Muscle of back (tissue), 13 donors: ENCODE measurements at places on chromosomes 7 and 10.
A peak's percentile ranks its signal among the peaks of the same experiment; 100 is the strongest.

GRCh38 chr7:7054252-7054830 is 128.0 kb upstream of the C1GALT1 start:
- DNase-seq: no peak

DNA sequence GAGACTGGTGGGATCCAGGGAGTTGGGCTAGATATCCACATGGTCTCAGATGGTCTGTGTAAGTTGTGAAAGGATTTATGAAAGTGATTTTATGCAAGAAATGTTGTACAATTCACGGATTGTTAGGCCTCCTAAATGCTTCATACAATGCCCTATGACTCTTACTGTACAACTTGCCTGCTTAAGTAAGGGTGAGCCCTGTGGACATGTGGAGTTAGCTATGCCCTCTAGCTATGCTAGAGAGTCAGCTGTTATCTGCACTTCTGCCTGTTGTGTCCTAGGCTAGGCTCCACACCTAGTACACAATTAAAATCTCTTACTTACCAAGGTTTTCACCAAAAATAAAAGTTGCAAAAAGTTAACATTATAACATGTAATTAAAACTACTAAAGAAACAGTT is 1.7 kb upstream of the CFAP43 start:
- DNase-seq: no peak

DNA sequence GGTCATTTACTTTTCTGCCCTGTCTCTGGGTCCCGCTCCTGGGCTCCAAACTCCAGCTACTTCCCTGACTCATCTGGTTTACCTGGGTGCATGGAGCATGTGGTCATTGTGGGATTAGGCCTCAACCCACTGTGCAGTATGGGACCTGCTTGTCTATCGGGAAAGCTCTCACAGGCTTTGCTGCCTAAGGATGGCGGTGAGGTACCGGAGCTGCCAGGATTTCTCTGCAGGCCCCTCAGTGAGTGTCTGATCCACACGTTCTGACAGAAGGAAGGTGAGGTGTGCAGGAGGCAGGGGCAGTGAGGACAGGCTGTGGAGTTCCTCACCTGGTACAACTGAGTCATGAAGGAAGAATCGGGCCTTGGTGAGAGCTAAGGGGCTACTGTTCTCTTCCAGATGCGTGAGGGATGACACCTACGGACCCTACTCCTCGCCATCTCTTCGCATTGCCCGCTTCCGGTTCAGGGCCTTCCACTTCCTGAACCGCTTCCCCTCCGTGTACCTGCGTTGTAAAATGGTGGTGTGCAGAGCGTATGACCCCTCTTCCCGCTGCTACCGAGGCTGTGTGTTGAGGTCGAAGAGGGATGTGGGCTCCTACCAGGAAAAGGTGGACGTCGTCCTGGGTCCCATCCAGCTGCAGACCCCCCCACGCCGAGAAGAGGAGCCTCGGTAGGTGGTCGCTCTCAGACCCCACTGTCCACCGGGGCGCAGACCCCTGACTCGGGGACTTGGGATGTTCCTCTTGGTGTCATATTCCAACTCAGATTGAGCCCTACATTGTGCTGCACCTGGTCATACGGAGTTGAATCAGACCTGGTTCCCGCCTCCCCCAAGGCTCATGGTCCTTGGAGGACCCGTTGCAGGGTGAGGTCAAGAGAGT is 56.7 kb downstream of the C10orf120 start:
- no peak for DNase-seq

DNA sequence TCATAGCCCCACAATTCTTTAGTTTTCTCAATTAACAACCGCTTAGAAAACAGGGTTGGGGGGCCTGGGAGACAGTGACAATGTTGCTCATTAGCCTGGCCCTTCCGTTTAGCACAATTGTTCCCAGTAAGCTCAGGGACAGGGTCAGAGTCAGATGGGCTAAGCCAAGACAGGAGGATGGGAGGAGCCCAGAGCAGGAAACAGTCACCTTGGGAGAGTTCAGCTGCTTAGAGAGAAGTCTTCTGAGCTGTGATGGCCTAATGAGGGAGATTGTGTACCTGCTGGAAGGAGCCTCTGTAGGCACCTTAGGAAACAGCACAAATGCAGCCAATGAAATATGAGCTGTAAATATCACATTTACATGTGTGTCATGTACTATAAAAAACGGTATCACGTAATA is 35.9 kb downstream of the SVOPL start:
- DNase-seq: no peak

DNA sequence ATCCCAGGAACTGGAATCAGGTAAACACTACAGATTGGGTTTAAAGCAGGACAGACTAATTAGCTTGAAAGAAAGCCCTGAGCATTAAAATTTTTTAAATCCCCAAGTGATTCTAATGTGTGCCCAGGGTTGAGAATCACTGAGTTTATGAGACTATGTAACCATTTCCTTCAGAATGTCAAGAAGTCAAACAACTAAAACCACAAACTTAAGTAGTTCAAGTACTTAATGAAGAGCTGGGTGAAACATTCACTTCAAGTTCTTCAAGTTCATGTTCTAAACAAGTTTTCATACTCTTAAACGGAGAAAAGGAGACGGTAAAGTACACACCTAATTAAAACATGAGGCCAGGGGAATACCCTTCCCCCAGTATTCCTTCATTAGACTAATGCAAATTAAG is 28.2 kb upstream of the TLL2 start:
- DNase-seq: no peak

- no peak for DNase-seq
Measured at GRCh38 chr10:115049960-115050359, 43.2 kb upstream of the ATRNL1 start.

GRCh38 chr7:122038134-122038533 is 105.9 kb downstream of the AASS start:
- DNase-seq: no peak

DNA sequence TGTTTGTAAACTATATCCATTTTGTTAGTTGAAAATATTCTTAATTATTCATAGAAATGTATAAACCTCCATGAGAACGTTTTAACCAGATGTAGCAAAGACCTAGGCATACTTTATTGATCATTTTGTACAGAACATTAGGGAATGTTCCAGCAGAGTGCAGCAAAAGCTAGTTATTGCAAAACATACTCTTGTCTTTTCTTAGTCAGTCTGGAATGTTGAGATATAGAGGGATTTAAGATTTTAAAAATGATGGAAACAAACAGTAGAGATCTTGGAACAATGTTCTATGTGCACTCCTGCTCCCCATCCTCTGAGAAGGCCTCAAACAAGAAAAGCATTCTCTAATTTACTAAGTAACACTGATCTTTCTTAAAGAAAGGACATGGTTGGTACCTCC is 292.1 kb downstream of the BBS9 start:
- DNase-seq: peak; percentile 59

DNA sequence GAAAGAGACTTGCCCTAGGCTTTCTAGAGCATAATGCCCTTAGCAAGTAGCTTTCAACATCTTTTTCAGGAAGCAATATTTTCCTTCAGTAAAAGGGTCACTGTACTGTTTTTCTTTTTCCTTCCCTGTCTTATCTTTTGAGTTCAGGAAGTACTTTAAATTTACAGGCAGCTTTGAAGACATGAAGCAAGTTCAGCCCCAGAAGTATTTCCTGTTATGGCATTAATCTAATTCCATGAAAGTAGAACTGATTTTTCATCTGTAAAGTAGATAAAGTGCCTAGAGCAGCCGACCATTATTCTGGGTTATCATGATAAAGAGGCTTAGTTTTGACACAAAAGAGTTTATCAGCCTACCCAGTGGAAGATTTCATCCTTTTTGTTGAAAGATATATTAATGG is 288.2 kb downstream of the ADK start:
- DNase-seq: no peak

DNA sequence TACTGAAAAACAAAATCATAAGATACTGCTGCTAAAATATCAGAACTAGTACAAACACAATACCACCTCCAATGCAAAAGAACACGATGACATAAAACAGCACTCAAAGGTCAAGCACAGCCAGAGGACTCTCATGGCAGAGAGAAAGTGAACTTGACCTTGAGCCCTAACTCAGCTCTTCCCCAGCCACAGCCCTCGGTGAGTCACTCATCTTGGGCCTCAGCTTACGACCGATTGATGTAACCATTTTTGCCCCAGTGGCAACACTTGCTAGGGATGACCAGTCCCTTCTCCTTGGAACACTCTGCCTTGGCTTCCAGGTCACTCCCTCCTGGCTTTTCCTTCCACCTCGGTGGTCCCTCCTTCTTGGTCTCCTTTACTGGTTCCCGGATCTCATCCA is 77.8 kb downstream of the JAZF1 start:
- no peak for DNase-seq

- no peak for DNase-seq
Measured at GRCh38 chr7:35019801-35020200, 17.5 kb downstream of the DPY19L1 start.

GRCh38 chr7:136874393-136875032 is 6.1 kb downstream of the CHRM2 start:
- no peak for DNase-seq

GRCh38 chr7:116329686-116330503 is 119.6 kb downstream of the TES start:
- peak; percentile 68 for DNase-seq

DNA sequence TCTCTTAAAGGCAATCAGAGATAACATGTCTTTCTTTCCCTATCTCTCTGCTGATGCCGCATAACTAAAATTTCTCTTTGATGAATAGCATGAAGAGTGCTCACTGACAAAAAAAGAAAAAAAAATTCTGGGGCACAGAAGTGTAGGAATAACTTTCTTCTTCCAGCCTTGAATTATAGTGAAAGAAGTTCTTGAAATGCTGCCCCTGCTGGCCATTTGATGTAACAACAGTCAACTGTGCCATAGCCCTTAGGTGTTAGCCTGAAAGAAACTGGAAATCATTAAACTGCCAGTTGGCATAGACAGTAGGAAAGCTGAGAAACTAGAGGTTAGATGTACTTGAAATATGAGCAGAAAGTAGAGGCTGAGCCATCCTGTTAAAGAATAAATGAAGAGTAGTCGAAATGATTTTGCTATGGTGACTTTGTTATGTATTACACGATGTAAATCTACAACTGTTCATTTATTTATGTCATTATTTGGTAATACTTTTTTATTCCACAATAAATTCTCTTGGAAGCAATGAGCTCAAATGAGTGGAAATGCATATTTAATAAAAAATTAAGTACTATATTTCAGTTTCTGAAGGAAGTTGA is 48.3 kb upstream of the FAM171A1 start:
- DNase-seq: peak; percentile 44

- DNase-seq: no peak
Measured at GRCh38 chr10:119101366-119102098, 2.4 kb upstream of the DENND10 start.

DNA sequence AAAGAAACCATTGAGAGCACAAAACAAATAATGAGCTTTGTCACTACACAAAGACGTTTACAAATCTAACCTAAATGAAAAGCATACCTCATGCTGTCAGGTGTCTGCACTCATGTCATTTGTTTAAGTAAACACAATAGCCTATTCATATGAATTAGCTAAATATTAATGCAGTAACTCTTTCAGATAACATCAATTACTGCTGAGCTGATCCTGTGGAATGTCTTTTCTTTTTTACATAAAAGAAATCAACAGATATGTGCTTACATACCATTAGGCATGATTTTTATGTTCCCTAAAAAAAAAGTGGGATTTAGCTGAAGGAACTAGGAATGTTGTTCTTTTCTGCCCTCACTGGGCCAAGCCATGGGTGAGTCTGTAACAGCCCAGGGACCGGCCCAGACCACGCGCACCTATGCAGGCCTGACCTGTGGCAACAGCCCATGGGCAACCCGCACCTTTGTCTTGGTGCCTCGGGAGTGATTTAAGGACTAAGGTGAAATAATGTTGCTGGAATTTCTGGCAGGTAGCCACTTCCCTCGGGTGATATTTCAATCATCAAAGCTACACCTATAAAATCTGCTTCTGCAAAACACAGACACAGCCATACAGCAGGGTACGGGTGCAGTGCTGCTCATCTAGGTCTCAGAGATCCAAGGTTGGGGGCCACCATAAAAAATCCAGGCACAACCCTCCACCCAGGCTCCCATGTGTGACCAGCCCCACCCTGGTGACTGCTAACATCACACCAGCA is 44.6 kb downstream of the FGFR2 start:
- DNase-seq: no peak

- no peak for DNase-seq
Measured at GRCh38 chr7:114787556-114787955, 134.3 kb upstream of the MDFIC start.

- DNase-seq: peak; percentile 17
Measured at GRCh38 chr10:25175527-25176420, 973 bp downstream of the GPR158 start.

DNA sequence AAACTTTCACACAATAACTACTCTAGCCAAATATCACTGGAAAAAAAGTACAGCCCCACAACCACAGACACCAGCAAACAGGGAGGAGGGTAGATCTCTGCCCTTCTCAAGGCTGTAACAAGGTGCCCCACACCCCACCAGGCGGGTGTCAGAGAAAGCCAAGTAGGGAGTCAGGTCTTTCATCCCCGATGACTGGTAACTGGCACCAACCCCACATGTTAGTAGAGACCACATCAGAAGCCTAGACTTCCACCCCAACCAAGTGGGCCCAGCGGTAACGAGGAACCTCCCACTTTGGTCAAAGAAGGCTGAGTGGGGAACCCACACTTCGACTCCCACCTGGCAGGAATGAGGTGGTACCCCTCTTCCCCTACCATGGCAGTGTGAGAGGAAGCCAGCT is 16.4 kb upstream of the RUFY2 start:
- DNase-seq: no peak

DNA sequence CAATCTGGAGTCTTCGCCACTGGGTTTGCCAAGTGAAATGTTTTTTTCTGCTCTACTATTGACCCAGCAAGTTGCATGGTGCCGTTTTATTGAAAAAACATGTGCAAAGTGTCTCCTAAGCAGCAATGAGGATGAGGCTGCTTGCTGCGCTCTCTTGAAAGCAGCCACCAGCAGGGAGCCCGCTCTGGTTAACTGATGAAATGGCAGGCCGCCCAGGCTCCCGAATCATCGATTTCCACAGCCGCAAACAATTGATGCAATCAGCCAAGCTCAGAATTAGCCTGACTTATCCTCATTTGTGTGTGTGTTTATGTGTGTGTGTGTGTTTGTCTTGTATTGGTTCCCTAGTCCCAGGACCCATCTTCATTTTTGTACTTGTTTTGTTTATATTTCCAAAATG is 22.2 kb upstream of the LYZL1 start:
- DNase-seq: no peak

- no peak for DNase-seq
Measured at GRCh38 chr10:43972976-43973647, 324.4 kb upstream of the ZNF32 start.

DNA sequence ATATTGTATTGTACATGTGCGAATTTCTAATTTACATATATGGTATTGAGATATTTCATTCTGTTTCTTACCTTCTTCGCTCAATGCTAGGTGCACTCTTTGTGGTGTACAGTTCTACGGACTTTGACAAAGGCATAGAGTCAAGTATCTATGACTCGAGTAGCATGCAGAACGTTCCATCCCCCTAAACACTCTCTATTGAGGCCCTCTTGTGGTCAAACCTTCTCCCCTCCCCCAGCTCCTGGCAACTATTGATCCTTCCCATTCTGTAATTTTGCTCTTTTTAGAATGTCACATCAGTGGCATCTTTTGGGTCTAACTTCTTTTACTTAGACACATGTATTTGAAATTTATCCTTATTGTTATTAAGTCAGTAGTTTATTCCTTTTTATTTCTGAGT is 30.7 kb upstream of the GDF10 start:
- DNase-seq: no peak
